ENCODE measurements at places on chromosomes 1 and 21.

- DNase-seq: no peak
- H3K4me1 ChIP-seq: no peaks in the 10 kb centered on the region
- no peak overlapping the region for H3K4me3 ChIP-seq
Observed at GRCh38 chr1:152537496-152537895, 23.2 kb downstream of the CRCT1 start.

DNA sequence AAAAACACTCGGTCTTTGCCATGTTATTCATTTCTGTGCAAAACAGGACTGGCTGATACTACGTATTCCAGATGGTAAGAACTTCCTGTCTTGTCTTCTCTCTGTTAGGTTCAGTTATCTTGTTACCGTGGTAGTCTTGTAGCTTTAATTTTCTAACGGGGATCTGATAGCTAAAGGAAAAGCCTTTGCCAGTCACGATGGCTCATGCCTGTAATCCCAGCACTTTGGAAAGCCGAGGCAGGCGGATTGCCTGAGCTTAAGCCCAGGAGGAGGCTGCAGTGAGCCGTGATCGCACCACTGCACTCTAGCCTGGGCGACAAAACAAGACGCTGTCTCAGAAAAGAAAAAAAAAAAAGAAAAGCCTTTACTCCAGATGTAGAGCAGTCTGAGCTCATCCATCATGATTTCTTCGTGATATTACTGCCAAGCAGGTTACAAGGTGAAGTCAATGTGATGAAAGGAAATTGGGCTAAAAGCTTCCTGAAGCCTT is 11.1 kb upstream of the MSTO1 start:
- H3K27me3 ChIP-seq: no peaks in the 10 kb centered on the region
- no peaks in the 10 kb centered on the region for H3K36me3 ChIP-seq
- peak overlapping the region; percentile 86 for H3K27ac ChIP-seq
- H3K4me3 ChIP-seq: peak overlapping the region; percentile 79
- peaks cover 23% of the 10 kb centered on the region for H3K4me1 ChIP-seq

DNA sequence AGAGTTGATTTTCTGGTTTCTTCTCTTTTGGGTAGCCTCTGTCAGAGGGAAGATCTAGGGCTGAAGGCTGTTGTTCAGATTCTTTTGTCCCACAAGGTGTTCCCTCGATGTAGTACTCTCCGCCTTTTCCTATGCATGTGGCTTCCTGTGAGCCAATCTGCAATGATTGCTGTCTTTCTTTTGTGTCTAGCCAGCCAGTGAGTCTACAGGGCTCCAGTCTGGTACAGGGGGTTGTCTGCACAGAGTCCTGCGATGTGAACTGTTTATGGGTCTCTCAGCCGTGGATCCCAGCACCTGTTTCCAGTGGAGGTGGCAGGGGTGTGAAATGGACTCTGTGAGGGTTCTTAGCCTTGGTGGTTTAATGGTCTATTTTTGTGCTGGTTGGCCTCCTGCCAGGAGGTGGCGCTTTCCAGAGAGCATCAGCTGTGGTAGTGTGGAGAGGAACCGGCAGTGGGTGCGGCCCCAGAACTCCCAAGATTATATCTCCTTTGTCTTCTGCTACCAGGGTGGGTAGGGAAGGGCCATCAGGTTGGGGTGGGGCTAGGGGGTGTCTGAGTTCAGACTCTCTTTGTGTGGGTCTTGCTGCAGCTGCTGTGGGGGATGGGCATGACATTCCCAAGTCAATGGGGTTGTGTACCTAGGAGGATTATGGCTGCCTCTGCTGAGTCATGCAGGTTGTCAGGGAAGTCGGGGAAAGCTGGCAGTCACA is 81.3 kb upstream of the C21orf91 start:
- no peak overlapping the region for H3K4me3 ChIP-seq
- H3K4me1 ChIP-seq: peaks cover 7% of the 10 kb centered on the region
- no peaks in the 10 kb centered on the region for H3K36me3 ChIP-seq
- no peak for DNase-seq
- H3K27ac ChIP-seq: no peak overlapping the region

- no peaks in the 10 kb centered on the region for H3K36me3 ChIP-seq
- H3K27ac ChIP-seq: no peak overlapping the region
Observed at GRCh38 chr1:101588677-101589076, 351.9 kb downstream of the S1PR1 start.

DNA sequence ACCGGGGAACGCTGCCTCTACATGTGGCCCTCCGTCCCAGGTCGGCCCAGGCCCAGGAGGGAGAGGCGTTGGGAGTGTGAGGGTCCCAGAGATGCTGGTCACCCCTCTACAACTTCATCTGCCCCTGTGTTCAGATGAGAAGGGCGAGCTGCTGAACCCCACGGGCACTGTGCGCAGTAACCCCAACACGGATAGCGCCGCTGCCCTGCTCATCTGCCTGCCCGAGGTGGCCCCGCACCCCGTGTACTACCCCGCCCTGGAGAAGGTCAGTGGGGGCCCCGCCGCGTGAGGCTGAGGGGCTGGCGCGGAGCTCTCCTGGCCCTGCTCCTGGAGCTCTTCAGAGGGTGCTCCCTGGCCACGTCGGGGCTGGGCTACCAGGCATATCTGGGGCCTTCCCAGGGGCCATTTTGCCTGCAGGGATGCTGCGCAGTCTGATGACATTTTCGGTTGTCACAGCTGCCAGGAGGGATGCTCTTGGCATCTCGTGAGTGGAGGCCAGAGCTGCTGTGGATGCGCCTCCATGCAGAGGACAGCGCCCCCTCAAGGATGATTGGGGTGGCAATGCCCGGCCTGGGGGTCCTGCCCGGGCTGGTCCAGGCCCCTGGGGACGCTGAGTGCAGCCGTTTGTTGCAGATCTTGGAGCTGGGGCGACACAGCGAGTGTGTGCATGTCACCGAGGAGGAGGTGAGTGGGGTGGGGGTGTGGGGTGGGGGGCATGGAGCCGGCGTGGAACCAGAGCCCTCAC is 68.6 kb downstream of the PIK3CD start:
- no peak for DNase-seq
- peaks cover 19% of the 10 kb centered on the region for H3K36me3 ChIP-seq
- H3K4me1 ChIP-seq: peaks cover 11% of the 10 kb centered on the region
- no peaks in the 10 kb centered on the region for H3K27me3 ChIP-seq
- H3K27ac ChIP-seq: peak overlapping the region; percentile 85

- no peak overlapping the region for H3K4me3 ChIP-seq
- peaks cover 5% of the 10 kb centered on the region for H3K36me3 ChIP-seq
- DNase-seq: no peak
- H3K27ac ChIP-seq: no peak overlapping the region
- H3K27me3 ChIP-seq: no peaks in the 10 kb centered on the region
Observed at GRCh38 chr1:92511541-92511940, 24.8 kb upstream of the GFI1 start.

GRCh38 chr1:29490204-29490934 is 254.0 kb downstream of the PTPRU start:
- peaks cover 2% of the 10 kb centered on the region for H3K27me3 ChIP-seq
- DNase-seq: no peak
- peaks cover 4% of the 10 kb centered on the region for H3K36me3 ChIP-seq
- H3K27ac ChIP-seq: no peak overlapping the region

- peak; percentile 33 for DNase-seq
- H3K36me3 ChIP-seq: no peaks in the 10 kb centered on the region
- no peaks in the 10 kb centered on the region for H3K4me1 ChIP-seq
- no peaks in the 10 kb centered on the region for H3K27me3 ChIP-seq
- no peak overlapping the region for H3K27ac ChIP-seq
Observed at GRCh38 chr21:25708467-25709065, 26.1 kb downstream of the ATP5PF start.

GRCh38 chr1:178495741-178496409 is 889 bp downstream of the CLEC20A start:
- H3K4me1 ChIP-seq: no peaks in the 10 kb centered on the region
- H3K36me3 ChIP-seq: no peaks in the 10 kb centered on the region

GRCh38 chr1:42743317-42744147 is 3.5 kb upstream of the CLDN19 start:
- H3K36me3 ChIP-seq: no peaks in the 10 kb centered on the region
- peak; percentile 41 for DNase-seq
- peaks cover 4% of the 10 kb centered on the region for H3K27me3 ChIP-seq
- H3K27ac ChIP-seq: peak overlapping the region; percentile 4
- H3K4me1 ChIP-seq: peaks cover 17% of the 10 kb centered on the region

GRCh38 chr1:17922833-17923232 is 167.7 kb downstream of the ACTL8 start:
- no peak overlapping the region for H3K4me3 ChIP-seq
- H3K36me3 ChIP-seq: no peaks in the 10 kb centered on the region
- peak; percentile 8 for DNase-seq
- H3K27me3 ChIP-seq: peaks cover 8% of the 10 kb centered on the region

GRCh38 chr1:26530895-26531598 is 1.5 kb downstream of the RPS6KA1 start:
- peak overlapping the region; percentile 34 for H3K27ac ChIP-seq
- peaks cover 13% of the 10 kb centered on the region for H3K4me1 ChIP-seq
- H3K36me3 ChIP-seq: no peaks in the 10 kb centered on the region
- H3K27me3 ChIP-seq: peaks cover 2% of the 10 kb centered on the region
- peak overlapping the region; percentile 78 for H3K4me3 ChIP-seq
- DNase-seq: peak; percentile 65

DNA sequence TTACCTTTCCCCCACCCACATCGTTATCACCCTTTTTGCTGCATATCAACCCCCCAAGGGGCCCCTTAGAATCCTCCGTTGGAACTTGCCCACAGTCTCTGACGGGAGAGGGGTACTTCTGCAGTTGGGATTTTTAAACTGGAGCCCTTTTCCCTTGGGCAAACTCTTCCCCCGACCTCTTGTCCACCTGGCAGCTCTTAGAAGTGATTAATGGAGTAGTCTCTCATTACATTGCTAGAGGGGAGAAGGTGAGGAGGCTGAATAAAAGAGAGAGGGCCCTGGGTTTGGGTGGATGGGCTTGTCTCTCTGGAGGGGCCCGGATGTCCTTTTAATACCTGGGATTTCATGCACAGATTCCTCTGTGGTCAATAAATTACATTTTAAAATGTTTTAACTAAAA is 27.2 kb upstream of the TSPAN2 start:
- no peak for DNase-seq
- no peaks in the 10 kb centered on the region for H3K27me3 ChIP-seq
- no peak overlapping the region for H3K27ac ChIP-seq
- peaks cover 51% of the 10 kb centered on the region for H3K4me1 ChIP-seq

DNA sequence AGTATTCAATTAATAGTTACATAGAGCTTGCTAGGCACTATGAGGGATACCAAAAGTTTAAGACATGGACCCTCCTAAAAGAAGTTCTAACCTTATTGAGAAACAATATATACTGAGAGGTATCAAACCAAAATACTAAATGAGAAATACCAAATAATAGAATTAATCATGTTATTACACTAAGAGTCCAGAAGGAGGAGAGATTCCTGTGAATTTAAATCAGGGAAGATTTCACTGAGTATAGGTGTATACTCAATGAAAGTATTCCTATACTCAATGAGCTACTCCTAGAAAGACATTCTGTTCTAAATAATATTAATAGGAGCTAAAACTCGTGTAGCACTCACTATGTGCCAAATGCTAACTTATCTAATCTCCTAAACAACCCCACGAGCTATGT is 9.4 kb downstream of the CR1L start:
- H3K27me3 ChIP-seq: peaks cover 7% of the 10 kb centered on the region
- H3K4me3 ChIP-seq: no peak overlapping the region
- DNase-seq: no peak

DNA sequence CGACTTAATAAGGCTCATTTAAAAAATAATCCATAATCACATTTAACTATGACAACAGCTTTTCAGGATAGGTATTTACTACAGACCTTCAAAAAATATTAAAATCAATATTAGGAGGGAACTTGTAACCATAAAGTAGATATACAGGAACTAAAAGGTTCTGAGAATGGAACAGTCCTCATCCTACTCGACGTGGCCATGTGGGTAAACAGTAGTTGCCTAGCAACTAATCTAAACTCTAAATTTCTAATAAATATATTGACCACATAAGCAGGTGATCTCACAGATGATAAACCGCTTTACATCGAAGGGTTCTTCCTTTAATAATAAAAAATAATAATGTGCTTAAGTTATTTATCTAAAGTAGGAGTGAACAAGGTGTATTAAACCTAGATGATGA is 7.9 kb downstream of the AKT3 start:
- peaks cover 60% of the 10 kb centered on the region for H3K4me1 ChIP-seq
- peaks cover 19% of the 10 kb centered on the region for H3K36me3 ChIP-seq
- DNase-seq: no peak
- peaks cover 1% of the 10 kb centered on the region for H3K27me3 ChIP-seq
- H3K27ac ChIP-seq: peak overlapping the region; percentile 82

DNA sequence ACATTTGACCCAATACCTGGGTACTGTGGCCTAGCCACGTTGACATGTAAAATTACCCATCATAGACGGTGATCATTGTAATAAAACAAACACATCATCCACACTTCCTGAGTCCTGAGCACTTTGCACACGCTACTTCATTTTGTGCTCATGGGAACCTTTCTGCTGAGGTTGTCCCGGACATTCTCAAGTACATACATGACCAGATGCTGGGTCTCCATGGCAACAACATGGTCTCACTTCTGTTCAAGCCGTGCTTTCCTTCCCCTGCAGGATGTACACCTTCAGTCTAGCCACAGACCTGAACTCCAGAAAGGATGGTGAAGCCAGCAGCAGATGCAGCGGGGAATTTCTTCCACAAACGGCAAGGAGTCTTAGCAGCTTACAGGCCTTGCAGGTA is 22.7 kb downstream of the UBASH3A start:
- H3K4me1 ChIP-seq: no peaks in the 10 kb centered on the region
- no peak overlapping the region for H3K27ac ChIP-seq
- H3K27me3 ChIP-seq: no peaks in the 10 kb centered on the region

GRCh38 chr1:156691191-156691590 is 14.0 kb upstream of the NES start:
- H3K4me1 ChIP-seq: peaks cover 52% of the 10 kb centered on the region
- DNase-seq: no peak
- H3K4me3 ChIP-seq: no peak overlapping the region

GRCh38 chr1:35835398-35835797 is 27.6 kb downstream of the AGO4 start:
- H3K27me3 ChIP-seq: no peaks in the 10 kb centered on the region
- H3K4me1 ChIP-seq: peaks cover 9% of the 10 kb centered on the region
- peaks cover 33% of the 10 kb centered on the region for H3K36me3 ChIP-seq
- DNase-seq: no peak
- no peak overlapping the region for H3K27ac ChIP-seq

DNA sequence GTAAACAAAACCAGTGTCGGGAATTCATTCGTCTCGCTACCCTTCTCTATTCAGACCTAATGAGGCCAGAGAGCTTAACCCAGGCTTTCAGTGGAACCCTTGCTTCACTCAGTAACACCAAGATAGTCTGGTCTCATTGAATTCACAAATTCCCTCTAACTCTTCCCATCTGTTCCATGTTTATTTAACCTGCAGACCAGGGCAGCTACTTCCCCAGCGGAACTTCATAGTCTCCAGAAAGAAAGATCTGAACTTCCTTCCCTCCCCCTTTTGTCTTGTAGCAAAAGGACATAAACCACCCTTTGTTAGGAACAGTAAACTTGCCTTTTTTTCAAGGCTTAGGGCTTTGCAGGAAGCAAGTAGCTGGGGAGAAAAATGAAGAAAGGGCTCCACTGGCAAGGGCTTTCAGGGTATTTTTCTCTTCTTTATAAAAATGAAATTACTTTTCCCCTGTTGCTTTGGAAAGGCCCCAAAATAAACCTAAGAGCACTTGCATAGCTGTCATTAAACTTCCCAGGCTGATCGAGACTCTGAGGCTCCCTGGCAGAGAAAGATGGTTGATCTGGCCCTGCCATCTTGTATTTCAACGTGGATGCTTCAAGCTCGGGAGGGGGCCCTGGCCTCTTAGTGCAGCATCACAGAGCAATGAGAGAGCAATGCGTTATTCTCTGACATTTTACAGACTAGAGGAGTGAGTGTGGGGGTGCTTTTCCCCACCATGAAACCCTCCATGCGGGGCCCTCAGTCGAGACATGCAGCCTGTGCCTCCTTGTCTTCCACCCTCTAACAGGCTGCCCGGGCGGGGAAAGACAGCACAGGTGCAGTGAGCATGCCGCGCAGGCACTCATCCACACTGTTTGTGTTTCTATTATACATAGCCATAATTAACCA is 30.0 kb downstream of the MIS18A start:
- peaks cover 9% of the 10 kb centered on the region for H3K4me1 ChIP-seq
- no peak for DNase-seq
- no peak overlapping the region for H3K4me3 ChIP-seq

All from HFFc6 (cell line).